ENCODE measurements at places on chromosomes 7 and 10. TPM values are rescaled to one million over a fixed set of nuclear protein-coding genes. Genes with fewer than 3 reads are reported as not detected.
A peak's percentile ranks its signal among the peaks of the same experiment; 100 is the strongest.

- H3K4me1 ChIP-seq = no peaks in the 10 kb centered on the region
- no peak overlapping the region for H3K4me3 ChIP-seq
- H3K36me3 ChIP-seq = no peaks in the 10 kb centered on the region
- H3K27ac ChIP-seq = no peak overlapping the region
Observed at GRCh38 chr7:155193716-155194115, 104.0 kb upstream of the INSIG1 start.

GRCh38 chr10:76176166-76176550 is 744.7 kb downstream of the LRMDA start:
- H3K4me1 ChIP-seq = peaks cover under 1% of the 10 kb centered on the region
- no peak overlapping the region for H3K4me3 ChIP-seq
- no peak overlapping the region for H3K27ac ChIP-seq
- DNase-seq = no peak

- H3K4me1 ChIP-seq = peaks cover 4% of the 10 kb centered on the region
- H3K4me3 ChIP-seq = no peak overlapping the region
- no peaks in the 10 kb centered on the region for H3K36me3 ChIP-seq
- H3K27ac ChIP-seq = no peak overlapping the region
Observed at GRCh38 chr7:105640956-105641810, 59.9 kb upstream of the EFCAB10 start.

- no peak for DNase-seq
- H3K4me3 ChIP-seq = no peak overlapping the region
- no peaks in the 10 kb centered on the region for H3K27me3 ChIP-seq
- no peak overlapping the region for H3K27ac ChIP-seq
Observed at GRCh38 chr7:5442757-5443305, 19.2 kb upstream of the TNRC18 start.

DNA sequence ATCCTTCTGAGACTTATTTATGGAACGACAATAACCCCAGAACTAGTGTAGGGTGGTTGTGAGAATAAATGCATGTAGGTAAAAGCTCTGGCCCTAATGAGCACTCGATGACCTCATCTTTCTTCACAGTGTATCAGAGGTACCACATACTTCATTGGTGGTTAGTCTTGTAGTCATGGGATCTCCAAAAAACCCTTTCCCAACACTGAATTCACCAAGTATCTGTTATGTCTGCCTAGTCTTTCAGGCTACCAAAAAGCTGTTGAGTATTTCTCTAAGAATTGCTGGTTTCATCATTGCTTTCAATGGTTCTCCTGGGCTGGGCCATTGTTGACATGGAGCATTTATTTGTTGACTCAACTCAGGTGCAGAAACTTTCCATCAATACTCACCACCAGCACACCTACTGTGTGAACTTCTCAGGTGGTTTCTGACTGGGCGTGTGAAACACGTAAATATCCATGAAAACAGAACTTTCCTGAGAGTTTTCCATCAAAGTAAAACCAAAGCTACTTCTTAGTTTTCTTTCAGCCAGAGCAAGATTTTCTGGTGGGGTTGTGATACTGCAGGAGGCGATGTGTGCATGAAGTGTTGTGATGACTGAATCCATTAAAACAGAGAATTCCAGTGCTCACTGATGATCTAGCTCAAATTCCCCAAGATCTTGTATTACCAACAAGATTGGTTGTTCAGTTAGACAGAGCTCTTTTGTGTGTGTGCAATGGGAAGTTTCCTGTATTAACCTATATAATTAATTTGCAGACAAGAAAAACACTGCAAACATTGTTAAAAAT is 51.4 kb upstream of the SLC35B4 start:
- no peak overlapping the region for H3K27ac ChIP-seq
- no peaks in the 10 kb centered on the region for H3K36me3 ChIP-seq

DNA sequence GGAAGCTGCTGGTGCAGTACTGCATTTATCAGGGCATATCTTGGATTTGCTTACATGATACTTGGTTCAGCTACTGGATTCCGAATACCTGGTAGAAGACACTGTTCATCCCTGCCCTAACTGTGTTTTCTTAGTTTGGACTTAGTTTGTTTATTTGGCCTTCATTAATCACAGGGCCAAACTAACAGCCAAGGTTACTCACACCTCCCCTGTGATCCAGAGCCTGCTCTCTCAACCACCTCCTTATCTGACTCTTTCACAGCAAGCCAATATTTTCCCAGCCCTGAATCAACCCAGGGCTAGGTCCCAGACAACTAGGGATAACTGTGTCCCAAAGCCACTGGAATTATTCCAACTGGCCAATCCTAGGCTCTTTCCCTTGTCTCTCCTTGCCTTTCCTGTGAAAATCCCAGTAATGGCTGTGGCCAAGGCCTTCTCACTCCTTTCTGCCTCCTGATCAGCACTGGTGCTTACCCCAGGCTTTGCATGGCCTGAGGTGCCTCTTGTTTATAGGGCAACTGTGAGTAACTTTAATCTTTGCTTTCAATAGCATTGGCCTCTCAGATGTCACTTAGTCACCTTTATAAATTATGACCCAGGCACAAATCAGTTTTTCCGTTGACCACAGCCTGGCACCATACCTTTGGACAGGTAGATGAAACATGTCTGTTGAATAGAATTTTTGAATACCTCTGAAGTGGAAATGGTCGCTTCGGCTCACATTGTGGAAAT is 9.3 kb upstream of the JCAD start:
- H3K4me3 ChIP-seq = no peak overlapping the region
- DNase-seq = no peak
- no peak overlapping the region for H3K27ac ChIP-seq
- no peaks in the 10 kb centered on the region for H3K27me3 ChIP-seq
- H3K36me3 ChIP-seq = no peaks in the 10 kb centered on the region

- DNase-seq = peak; percentile 75
- no peaks in the 10 kb centered on the region for H3K36me3 ChIP-seq
- peaks cover 8% of the 10 kb centered on the region for H3K4me1 ChIP-seq
Observed at GRCh38 chr7:75042286-75042685, 31.3 kb downstream of the RCC1L start.

DNA sequence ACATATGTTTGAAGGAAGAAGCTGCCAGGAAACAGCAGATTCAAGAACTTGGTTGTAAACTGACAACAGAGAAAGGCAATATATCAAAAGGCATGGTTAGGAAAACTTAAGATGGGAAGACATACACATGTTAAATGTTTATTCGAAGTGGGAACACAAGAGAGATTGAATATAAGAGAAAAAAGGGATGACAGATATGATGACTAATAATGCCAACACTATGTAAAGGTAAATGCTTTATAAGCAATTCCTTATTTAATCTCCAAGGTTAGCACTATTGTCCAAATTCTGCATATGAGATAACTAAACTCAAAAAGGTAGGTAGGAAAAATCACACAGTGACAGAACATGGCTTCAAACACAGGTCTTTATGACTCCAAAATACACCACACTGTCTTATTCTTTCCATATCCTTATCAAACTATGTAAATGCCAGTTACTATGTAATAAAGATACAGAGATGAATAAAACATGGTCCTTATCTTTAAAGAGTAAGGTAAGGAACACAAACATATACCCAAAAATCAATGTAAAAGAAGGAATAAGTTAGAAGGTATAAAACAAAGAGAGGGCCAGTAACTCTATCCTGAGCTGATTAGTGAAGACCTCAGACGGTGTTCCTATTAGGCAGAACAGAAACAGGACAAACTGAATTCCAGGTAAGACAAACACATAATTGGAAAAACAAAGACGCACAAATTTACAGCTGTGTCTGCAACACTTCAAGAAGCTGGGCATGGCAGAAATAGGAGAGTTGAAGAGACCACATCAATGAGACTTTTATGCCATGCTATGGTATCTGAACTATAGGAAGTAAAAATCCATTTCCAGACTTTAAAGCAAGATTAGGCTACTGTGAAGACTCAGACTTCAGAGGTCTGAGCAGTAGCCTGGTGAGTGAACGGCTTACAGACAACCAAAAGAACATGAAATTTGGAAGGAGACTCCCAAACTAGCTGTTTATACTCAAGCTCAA is 56.1 kb downstream of the ABI1 start:
- peaks cover 11% of the 10 kb centered on the region for H3K4me1 ChIP-seq
- DNase-seq = no peak
- H3K36me3 ChIP-seq = no peaks in the 10 kb centered on the region

DNA sequence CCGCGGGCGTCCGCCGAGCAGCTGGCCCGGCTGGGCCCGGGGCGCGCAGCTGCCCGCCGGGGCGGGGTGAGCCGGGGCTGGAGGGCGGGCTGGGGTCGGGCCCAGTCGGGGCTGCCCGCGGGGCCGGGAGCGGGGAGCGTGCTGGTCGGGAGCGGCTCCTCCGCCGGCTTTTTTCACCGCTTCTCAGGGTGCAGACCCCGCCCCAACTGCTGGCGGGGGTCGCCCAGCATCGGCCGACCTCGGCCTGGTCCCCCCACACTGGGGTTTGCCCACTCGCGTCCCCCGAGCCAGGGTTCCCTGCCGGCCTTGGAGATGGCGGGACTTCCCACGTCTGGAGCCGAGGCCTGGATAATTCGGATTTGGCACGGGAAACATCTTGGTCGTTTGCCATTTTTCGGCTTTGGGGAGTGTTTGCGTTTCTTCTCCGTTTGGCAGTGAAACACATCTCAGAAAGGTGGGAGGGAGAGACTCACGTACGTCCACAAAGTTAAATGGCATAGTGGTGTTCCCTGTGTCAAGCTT is 432 bp downstream of the TMEM248 start:
- peak overlapping the region; percentile 52 for H3K27ac ChIP-seq
- peak; percentile 77 for DNase-seq
- H3K27me3 ChIP-seq = no peaks in the 10 kb centered on the region
- H3K36me3 ChIP-seq = no peaks in the 10 kb centered on the region

GRCh38 chr7:117731455-117731854 is 141.8 kb downstream of the CTTNBP2 start:
- H3K4me1 ChIP-seq = no peaks in the 10 kb centered on the region
- H3K27me3 ChIP-seq = no peaks in the 10 kb centered on the region
- no peak for DNase-seq
- no peak overlapping the region for H3K4me3 ChIP-seq

The NOS3 gene
- total RNA-seq = 26.0 TPM

The KAZALD1 gene
- total RNA-seq = 1.4 TPM

The H2BK1 gene
- 1.3 TPM for total RNA-seq

The ORC5 gene
- total RNA-seq = 17.3 TPM

All from ovary (tissue), 10 donors.